ENCODE measurements at places on chromosomes 1 and 21.

DNA sequence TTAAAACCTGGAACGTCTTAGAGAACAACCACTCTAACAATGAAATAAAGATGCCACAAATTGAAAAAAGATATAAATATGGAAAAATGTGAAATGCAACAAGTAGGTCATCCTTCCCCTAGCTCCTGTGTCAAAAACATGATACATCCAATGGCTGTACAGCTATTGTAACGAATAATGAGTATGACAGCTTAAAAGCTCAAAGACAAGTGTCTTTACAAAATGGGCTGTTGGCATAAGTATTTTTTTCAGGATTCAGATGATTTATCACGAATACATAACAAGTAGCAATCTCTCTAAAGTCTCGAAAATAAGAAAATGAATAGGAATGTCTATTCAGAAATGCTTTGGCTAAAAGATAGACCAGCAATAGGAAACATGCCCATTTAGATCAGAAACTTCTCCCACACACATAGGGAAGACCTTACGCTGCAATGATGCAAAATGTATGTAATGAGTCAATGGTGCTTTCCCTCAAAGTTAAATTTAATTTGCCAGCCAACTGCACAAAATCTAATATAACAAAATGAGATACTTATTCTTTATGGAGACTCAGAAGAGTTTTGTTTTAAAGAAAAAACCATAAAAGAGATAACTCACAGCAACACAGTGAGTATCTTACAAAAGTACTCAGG lies 8.3 kb downstream of the TGFBR3 start:
- DNase-seq, result no peak

- DNase-seq, result no peak
Observed at GRCh38 chr1:3899754-3900149, 320 bp downstream of the C1orf174 start.

DNA sequence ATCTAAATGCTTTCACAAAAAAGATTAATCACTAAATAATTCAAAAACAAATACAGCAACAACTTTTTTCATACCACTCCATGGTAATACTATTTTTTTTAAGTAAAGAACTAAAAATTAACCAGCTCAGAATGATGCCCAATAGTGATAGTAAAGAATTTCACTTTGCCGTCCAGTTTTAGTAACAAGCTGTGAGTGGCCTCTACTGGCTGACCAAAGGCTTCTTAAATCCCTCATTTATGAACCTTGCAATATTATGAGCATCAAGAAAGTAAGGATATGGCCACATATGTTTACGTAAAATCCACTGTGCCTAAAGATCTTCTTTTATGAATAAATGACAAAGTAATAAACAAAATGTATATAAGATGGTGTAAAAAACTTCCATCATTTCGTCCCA lies 108.6 kb downstream of the GPATCH2 start:
- DNase-seq, result no peak

DNA sequence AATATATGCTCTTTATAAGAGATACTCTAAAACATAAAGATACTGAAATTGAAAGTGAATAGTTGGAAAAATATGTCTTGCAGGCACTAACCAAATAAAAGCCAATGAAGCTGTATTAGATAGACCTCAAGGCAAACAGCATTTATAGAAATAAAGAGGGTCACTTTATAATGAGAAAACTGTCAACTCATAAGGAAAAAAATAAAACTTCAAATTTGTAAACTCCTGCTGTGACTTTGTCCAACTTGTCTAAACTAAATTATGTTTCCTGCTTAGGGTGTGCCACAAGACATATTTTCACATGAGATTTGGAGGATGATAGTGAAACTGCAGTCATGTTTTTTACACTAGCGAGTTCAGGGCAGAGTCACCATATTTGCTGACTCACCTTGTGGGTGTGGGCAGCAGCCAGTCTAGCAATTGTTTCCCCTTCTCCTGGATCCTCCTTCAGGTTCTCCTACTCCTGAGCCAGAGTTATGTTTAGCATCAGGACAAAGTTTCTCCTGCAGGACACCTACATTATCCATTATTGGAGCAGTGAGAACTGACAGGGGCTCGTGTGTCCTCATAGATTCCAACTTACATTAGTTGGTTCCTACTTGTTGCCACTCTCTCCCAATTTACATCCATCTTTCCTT lies 43.8 kb downstream of the CD53 start:
- no peak for DNase-seq

GRCh38 chr1:22210636-22211035 lies 67.7 kb upstream of the WNT4 start:
- no peak for DNase-seq

- no peak for DNase-seq
Observed at GRCh38 chr1:61379693-61380092, 297.3 kb downstream of the NFIA start.

DNA sequence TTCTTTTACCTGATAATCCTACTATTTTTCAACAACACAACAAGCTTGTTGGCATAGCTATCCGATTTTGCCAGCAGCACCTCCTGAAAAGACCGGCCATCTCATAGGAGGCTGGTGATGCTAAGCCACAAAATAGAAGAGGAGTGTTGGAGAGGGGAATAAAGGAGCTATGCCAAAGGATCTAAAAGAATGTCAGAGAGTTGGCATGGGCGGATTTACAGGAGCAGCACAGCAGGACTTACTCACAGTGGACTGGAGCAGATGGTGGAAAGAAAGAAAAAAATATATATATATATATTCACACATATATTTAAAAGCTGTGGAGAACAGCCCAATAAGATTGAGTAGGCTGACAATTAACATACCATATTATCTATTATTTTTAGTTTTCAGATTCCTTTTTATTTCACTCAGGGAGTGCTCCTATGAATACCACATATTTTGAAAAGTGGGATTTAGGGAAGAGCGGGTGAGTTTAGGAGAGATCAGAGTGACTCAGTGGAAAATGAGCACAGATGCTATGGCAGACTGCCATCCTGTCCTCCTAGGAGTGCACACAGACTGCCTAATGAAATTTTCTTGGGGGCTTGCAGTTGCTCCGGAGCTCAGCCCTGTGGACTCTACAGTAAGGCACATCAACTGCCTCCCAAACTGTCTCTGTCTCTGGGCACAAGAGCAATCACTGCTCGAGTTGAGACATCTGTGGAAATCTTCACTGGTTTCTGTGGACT lies 394.4 kb upstream of the CHRM3 start:
- no peak for DNase-seq
